Stimulated activated CD4-positive, alpha-beta T cell treated with anti-CD3 and anti-CD28 coated beads, Interleukin-4, amount 100 ng/mL, for 48 hours (primary cell): ENCODE measurements at places on chromosomes 3 and 15.

DNA sequence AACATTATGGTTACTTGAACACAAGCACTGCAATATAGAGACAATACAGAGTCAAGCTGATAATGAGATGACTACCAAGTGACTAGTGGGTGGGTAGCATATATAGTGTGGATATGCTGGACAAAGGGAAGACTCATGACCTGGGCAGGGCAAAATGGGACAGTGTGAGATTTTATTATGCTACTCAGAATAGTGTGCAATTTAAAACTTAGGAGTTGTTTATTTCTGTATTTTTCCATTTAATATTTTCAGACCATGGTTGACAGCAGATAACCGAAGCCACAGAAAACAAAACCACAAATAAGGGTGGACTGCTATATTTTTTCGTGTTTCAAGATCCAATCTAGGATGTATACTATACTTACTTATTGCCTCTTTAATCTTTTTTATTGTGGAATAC lies 19.6 kb downstream of the GALK2 start:
- DNase-seq: no peak

GRCh38 chr15:71312194-71312708 lies 197.0 kb downstream of the THSD4 start:
- no peak for DNase-seq

- DNase-seq: no peak
These were observed 140.5 kb upstream of the TPM1 start for GRCh38 chr15:62901909-62902546.

DNA sequence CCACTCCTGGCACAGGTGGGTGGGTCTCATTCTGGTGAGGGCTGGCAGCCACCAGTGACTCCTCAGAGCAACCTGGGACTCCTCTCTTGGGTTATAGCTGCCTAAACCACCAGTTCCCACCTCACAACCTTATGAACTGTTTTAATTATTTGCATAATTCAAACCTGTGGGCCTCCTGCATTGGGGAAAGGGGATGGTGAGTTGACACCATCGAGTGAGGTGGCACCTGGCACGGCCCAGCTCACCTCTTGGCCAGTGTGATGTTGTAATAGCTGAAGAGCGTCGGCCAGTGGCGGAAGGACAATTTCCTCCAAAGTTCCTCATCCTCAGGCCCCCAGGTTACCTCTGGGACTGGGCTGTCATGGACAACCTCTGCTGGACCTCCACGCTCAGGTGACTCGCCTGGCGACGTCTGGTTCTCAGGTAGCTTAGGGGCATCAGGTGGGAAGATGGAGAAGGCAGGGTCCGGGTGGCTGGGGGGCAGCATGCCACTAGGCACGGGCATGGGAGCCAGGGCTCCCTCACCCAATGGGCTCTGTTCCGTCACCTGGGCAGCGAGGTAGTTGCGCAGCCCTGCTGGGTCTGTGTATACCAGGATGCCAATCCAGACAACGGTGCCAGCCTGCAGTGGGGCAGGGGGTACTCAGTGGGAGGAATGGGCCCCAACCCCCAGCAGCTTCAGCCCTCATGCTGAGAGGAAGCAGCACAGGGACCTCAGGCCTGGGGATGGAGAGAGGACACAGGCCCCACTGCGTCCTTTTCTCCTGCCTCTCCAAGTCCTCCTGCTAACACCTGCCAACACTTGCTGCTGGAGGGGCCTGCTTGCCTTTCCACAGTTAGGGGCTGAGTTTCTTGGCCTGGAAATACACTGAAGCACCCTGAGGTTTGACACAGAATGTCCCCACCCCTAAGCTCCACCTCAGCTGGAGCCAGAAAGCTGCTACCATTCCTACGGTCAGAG lies 38.5 kb downstream of the PTPN23 start:
- DNase-seq: no peak

GRCh38 chr3:103170651-103171050 lies 735.8 kb downstream of the ZPLD1 start:
- no peak for DNase-seq
